ENCODE measurements at places on chromosomes 11 and 22. TPM values are rescaled to one million over a fixed set of nuclear protein-coding genes. Genes with fewer than 3 reads are reported as not detected.

Gene TRIM29
- not detected for total RNA-seq

Gene OVOL1
- total RNA-seq: not detected

Gene UBQLN3
- 0.13 TPM for total RNA-seq

Gene SAA4
- total RNA-seq: not detected

Gene DDIAS
- total RNA-seq: 1.9 TPM

Gene MMP10
- total RNA-seq: 3.9 TPM

Gene FAM181B
- not detected for total RNA-seq

Gene TMEM86A
- 0.12 TPM for total RNA-seq

Gene ME3
- total RNA-seq: 64.6 TPM

Gene APOA5
- not detected for total RNA-seq

Gene LRRC10B
- total RNA-seq: not detected

Gene UCP3
- 0.26 TPM for total RNA-seq

Gene APIP
- total RNA-seq: 20.8 TPM

Gene OVCH2
- not detected for total RNA-seq

Gene SART1
- total RNA-seq: 52.0 TPM

Gene OR2AG2
- total RNA-seq: 0.13 TPM

Gene KCNJ4
- not detected for total RNA-seq

Gene SMIM38
- total RNA-seq: 0.13 TPM

Gene MRGPRF
- 33.0 TPM for total RNA-seq

Gene ROBO3
- total RNA-seq: 2.7 TPM

Gene SNX32
- 0.37 TPM for total RNA-seq

Gene BANF1
- 25.9 TPM for total RNA-seq

Gene ART1
- total RNA-seq: not detected

Gene BACE1
- 41.5 TPM for total RNA-seq

Gene KRTAP5-7
- not detected for total RNA-seq

Gene MPEG1
- under 0.01 TPM for total RNA-seq

Gene PITPNB
- 20.5 TPM for total RNA-seq

Gene ACRV1
- total RNA-seq: not detected

Gene DHCR7
- total RNA-seq: 42.4 TPM

Gene GAB4
- not detected for total RNA-seq

Gene SPI1
- total RNA-seq: not detected

Gene ZNF408
- total RNA-seq: 6.0 TPM

Gene ELFN2
- not detected for total RNA-seq

Gene NAALAD2
- 0.13 TPM for total RNA-seq

Gene KCNJ5
- 0.06 TPM for total RNA-seq

Gene SMTNL1
- not detected for total RNA-seq

Gene KRTAP5-2
- not detected for total RNA-seq

Gene PRDX5
- total RNA-seq: 296 TPM

Gene PGA3
- 0.79 TPM for total RNA-seq

Gene COPB1
- total RNA-seq: 263 TPM

Gene NCR3LG1
- total RNA-seq: 6.6 TPM

Gene CD3E
- not detected for total RNA-seq

Measured in aortic smooth muscle cell (primary cell).